ENCODE measurements at places on chromosomes 2 and 18. TPM values are rescaled to one million over a fixed set of nuclear protein-coding genes. Genes with fewer than 3 reads are reported as not detected.

DNA sequence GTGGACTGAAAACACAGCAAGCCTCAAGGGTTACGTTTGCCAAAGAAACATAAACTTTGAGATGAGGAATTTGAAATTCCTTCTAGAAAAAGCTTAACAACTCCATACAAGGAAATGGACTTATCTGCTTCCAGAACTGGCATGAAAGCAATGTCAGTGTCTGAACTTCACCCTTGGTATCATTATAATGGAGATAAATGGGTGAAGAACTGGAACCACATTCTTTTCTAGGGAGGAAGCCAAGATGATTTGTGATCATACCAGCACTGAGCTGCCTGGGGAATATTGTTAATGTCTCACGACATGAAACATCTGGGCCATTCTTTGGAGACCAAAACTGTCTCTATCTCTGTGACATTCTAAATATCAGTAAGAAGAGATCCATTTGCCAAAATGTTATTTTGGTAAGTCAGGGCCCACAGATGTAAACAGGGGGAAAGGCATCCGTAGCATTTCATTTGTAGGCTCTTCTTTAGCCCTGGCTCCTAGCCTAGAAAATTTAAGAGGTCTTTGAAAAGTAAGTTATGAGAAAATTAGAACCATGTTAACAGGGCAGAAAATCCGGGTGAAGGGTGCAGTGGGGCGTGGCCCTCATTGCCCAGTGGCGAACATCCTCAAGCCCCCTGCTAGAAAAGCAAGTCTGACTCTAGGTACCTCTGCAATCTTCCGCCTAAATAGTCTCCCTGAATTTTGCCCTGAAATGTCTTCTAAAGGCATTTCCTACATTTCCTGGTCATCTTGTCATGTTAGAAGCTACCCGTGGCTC is 295.3 kb upstream of the EPAS1 start:
- DNase-seq = no peak

- no peak for DNase-seq
Observed at GRCh38 chr18:28406533-28406932, 229.6 kb upstream of the CDH2 start.

- DNase-seq = no peak
Observed at GRCh38 chr2:10405448-10405847, 42.7 kb downstream of the ODC1 start.

DNA sequence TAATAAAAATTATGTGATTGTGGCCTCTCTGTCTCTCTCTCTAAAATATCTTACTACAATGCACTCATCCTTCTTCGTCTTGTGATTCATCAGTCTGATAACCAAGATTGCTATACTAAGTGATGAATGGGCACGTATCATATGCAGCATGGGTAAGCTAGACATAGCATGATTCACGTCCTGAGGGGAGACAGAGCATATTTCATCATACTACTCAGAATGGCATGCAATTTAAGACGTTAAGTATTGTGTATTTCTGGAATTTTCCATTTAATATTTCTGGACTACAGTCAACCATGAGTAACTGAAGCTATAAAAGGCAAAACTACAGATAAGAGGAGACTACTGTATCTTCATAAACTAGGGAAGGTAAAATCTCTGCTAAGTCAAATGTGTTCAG is 97.0 kb upstream of the CD226 start:
- no peak for DNase-seq

DNA sequence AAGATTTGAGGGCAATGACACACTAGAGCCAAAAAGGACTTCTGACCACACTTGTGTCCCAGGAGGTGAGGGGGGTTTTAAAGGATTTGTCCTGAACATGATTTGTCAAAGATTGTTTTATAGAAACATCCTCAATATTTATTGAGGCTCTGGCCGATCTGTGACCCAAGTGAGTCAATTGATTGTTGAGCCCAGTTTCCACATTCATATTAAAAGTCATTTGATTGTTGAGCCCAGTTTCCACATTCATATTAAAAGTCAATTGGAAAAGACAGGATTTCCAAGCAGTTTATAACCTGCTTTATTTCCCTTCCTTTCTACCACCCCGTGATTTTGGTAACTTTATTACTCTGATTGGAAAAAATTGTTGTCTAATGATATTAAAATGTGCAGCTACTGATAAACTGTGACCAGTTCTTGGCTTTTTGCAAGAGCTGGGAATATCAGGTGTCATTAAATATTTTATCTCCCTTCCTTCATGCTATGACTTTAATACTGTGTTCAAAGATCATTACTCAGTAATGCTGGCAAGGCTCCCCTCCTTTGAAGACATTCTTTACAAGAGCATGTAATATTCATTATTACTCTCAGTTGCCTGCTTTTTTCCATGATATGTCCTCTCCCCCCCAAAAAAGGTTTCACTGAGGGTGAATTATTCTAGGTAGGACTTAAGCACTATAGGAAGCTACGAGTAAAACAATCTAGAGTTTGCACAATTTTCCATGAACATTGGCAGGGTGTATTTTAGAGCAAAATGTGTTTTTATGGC is 75.3 kb downstream of the HRH4 start:
- no peak for DNase-seq

DNA sequence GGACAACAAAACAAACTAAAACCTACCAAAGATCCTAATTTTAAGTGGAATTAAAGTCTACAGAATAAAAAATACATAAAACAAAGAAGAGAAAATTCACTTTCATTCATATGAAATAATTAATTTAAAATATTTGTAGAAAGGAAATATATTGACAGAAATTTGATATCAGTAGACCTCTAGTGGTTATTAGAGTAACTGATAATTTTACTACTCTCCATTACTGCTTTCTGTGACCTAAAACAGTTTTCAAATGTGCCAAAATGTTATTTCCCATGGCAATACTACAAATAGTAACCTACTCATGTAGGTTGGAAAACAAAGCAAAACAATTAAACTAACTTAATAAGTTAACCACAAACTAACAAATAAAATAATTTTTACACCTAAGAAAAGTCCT is 147.1 kb downstream of the NOL4 start:
- DNase-seq = no peak

- no peak for DNase-seq
Observed at GRCh38 chr2:3664925-3665324, 6.9 kb downstream of the ALLC start.

DNA sequence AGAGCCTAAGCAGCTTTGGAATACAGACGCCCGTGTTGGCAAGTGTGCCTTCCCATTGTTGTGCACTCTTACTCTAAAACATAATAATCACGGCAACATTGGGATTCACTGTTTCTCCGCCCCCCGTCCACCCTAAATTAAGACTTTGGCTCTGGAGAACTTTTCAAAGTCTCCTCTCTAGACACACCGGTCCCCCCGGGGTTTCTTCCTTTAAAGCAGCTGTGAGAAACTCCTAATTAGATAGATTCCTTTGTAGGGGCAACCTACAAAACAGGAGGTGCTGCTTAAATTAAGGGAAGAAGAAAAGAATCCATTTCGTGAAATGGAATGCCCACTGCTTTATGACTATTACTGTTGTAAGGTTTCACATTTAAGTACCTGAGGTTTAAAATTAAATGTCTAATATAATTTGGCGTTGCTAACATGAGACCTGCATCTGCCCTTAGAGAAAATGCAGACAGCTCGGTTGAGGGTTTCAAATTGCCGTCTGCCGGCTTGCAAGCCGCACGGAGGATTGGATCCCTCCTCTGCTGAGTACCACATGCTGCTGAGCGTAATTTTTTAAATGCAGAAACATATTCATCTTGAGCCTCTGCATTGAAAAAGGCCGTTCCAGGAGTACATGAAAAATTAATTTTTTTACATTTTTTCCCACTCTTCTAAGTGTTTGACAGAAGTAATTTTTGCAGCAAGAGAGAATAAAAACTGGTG is 233.3 kb downstream of the GBX2 start:
- no peak for DNase-seq

DNA sequence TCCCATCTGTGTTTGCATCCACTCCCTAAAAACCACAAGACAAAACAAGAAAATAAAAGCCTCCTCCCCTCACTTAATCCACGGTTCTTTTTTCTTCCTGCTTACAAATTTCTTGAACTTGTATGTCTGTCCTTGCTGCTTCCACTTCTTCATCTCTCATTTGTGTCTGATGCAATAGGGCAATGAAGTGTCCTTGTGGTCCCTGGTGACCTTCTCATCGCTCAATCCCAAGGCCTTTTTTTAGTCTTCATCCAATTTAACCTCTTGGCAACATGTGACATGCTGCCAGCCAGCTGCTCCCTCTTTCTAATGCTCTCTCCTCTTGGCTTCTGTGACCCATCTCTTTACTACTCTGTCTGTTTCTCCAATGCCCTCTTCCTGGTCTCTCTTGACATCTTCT is 87.6 kb downstream of the SEMA4F start:
- no peak for DNase-seq

GRCh38 chr2:109422071-109422757 is 191.6 kb downstream of the SEPTIN10 start:
- no peak for DNase-seq

DNA sequence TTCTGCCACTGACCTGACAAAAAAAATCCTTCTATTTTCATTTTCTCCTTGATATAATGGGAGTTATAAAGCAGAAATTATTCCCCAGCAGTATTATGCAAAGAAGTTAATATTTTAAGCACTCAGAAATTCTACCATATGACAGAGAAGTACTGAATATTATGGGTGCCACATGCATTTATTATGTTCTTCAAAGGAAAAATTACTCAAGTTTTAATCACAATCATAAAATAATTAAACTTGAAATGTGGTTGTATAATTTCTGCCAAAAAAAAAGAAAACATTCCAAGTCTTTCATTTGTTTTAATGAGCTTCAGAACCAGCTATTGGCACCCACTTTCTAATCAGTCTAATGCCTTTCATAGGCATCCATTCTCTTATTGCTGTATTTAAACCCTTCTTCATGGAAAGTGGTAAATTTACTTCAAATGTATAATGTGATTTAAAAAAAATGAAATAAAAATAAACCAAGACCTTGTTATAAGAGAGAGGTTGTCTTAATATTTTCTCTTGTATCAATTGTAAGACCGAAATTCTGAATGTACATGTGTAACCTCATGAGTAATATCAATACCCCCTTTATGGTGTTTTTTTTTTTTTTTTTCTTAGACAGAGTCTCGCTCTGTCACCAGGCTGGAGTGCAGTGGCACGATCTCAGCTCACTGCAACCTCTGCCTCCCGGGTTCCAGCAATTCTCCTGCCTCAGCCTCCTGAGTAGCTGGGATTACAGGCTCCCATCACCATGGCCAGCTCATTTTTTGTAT is 302.3 kb downstream of the IRS1 start:
- no peak for DNase-seq

DNA sequence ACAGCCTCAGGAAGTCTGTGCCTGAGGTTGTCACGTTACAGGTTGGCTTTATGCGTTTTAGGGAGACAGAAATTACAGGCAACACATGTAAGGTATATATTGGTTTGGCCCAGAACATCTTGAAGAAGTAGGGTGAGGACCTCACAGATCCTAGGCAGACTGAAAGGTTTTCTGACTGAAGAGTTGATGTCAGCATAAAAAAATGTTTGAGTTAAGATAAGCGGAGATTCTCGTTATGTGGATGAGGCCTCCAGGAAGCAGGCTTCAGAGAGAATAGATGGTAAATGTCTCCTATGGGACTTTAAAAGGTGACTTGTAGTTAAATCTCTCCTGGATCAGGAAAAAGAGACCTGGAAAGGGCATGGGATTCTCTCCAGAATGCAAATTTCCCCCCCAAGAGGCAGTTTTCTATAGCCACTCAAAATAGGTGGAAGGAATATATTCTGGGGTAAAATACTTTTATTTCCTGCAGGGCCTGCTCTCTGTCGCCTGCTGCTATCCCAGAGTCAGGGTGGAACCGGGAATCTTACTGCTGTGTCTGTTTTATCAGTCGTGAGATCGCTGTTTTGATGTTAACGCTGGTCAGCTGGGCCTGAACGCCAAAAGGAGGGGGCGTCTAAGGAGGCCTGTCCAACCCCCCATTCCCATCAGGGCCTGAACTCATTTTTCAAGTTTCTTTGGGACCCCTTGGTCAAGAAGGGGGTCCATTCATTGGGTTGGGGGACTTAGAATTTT is 171.1 kb downstream of the HDAC4 start:
- no peak for DNase-seq

DNA sequence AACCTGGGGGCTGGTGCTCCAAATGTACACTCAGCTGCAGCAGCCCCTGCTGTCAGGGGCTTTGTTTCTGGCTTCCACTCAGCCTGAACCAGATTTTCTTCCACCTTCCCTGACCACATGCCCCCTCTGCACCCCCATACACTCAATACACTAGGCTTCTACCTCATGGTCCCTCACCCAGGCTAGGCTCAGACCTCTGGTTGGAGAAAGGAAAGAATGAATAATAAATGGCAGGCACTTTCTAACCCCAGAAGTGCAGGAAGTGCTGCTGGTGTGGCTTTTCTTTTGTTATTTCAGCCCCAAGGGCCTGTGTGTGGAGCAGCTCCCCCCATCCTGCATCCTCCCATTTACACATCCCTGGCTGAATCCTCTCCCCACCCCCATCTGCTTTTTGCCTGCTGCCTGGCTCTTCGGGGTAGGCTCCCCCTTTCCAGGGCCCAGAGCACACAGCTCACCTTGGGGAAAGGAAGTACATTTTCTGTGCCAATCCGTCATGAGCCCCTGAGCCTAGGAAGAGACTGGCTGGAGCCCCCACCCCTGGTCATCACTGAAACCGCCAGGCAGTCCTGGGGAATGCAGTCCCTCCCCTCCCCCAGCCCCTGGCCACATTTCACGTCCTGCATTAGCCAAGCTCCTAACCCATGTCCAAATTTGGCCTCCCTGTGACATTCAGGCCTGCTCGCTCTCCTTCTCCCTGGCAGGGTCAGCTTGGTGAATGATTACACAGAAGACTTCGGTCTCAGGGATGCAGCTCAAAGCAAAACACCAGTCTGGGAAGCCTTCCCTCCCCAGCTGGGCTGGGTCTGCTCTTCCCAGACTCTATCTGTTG is 2.6 kb downstream of the DYSF start:
- DNase-seq = no peak

- DNase-seq = no peak
Observed at GRCh38 chr2:25044990-25045389, 3.1 kb downstream of the EFR3B start.

DNA sequence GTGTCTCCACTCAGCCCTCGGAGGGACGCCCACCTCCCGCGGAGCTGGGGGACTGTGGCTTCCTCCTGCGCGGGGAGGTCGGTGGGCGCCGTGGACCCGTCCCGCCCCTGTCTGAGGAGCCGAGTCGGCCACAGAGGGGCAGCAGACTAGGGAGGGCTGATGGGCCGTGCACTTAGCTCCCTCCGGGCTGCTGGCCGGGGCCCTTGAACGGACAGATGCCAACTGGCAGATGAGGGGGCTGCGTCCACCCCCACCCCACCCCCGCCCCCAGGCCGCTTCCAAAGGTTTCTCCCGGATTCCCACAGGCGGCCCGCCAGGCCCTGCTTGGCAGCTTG is 10.4 kb upstream of the UBE2F start:
- no peak for DNase-seq

The NIFK gene
- total RNA-seq = 62.4 TPM

The KLHL30 gene
- total RNA-seq = not detected

The GPR55 gene
- total RNA-seq = 18.8 TPM

The MERTK gene
- 0.74 TPM for total RNA-seq

The GMCL1 gene
- 26.0 TPM for total RNA-seq

The ACMSD gene
- not detected for total RNA-seq

The STPG4 gene
- 0.19 TPM for total RNA-seq
